Right hindlimb (tissue), 1 donor: ENCODE measurements at places on chromosomes 5 and 9.

GRCh38 chr9:114225561-114226212 is 70.3 kb downstream of the COL27A1 start:
- DNase-seq = peak; percentile 69

DNA sequence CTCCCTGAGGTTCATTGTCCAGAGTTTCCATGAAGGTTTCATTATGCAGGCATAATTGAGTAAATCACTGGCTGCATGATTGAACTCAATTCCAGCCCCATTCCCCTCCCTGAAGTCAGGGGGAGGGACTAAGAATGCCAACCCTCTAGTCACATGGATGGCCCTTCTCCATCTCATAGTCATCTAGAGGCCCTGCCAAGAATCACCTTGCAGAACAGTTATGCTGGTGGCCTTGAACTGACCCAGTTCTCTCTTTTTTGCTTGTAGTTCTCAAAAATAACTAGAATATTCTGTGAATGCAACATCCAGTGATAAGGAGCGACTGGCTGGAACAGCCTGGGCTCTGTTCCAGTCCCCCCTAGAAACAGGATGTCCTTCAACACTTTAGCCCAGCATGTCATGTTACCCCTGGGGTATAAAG is 31.7 kb downstream of the SLC35A4 start:
- DNase-seq = no peak

DNA sequence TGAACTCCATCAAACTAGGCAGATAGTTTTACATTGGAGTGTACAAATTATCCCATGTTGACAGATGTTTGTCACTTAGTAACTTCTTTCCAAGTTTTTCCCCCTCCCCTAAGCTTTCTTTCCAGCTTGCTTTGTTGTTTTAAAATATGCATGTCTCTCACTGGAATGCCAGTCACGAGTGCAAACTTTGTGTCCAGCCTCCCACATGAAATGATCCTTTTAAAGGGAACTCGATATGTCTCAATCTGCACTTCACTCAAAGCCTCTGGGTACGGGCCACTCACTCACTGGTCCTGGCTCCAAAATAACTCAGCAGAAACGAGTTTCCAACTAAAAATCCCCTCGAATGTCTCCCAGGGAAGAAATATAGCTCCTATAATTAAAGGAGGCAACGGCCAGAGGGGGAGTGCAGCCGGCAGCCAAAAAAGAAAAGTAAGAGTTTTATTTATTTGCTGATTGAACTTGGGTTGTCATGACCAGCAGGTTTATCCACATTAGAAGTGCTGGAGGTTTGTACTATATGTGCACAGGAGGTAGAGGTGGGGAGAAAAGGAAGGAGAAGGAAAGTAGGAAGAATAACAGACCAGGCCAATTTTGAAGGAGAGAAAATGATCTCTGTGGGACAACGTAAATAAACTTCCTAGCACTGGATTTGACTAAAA is 17.5 kb downstream of the NR2F1 start:
- no peak for DNase-seq

GRCh38 chr9:32423371-32423770 is 38.9 kb downstream of the ACO1 start:
- DNase-seq = no peak

DNA sequence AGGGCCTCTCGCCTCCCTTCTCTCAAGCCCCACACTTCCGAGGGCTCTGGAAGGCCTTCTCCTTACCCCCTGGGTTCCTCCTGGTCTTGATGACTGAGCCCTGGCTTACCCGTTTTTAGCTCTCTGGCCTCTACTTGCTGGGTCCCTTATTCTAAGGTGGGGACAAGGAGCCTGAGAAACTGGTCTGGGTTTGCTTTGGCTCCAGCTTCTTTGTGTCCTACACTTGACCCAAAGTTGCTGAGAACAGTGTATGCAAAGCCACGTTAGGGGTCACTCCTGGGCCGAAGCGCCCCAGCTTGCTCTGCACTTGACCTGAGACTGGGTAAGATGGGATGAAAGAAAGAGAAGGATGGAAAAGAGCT is 788 bp downstream of the ZNF346 start:
- DNase-seq = no peak

GRCh38 chr5:77841616-77842015 is 65.5 kb upstream of the TBCA start:
- DNase-seq = no peak

DNA sequence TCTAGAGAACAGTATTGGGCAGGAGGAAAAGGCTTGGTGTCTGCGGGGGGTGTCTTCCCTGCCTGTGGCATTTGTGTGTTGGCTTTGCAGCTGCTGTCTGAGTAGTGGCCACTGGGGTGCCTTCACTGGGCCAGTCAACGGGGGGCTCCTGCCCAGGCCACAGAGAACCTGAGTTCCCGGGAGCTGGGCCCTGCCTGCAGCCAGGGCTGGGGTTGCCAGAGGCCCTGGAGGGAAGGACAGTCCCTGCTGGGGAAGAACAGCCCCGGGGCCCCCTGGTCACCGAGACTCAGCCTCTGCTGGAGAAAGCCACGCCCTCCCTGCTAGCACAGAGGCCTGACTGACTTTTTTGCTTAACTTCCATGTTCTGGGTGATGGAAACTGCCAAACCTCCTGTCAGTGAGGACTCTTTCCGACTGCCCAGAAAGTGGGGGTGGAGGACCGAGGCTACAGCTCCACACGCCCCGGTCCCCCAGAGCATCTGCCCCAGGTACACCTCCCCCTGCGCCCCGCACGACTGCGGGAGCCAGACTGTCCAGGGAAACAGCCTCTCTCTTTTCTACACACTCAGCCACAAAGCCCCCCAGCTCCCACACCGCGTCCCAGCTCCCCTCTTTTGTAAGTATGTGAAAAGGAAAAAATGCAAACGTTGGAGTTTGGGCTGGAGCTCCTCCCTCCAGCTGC is 133.4 kb downstream of the DAB2IP start:
- DNase-seq = peak; percentile 44

- DNase-seq = no peak
Observed at GRCh38 chr9:108766626-108767161, 89.1 kb downstream of the ACTL7B start.

DNA sequence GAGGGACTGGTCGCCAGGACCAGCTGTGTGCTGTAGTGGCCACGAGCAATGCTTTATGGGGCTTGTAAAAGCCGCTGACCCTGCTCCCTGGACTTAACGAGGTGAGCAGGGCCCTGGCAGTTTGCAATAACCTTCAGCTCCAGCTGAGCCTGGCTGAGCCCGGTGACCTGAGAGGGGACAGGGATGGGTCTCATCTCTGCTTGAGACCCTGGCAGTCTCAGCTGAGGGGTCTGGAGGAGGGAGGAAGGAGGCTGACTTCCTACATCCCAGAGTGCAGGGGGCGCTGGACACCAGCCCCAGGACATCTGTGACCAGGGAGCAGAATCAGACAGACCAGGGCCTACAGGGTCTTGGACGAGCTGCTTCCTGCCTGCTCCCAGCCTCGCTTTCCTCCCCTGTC is 277.5 kb upstream of the MVB12B start:
- DNase-seq = no peak

- DNase-seq = no peak
Observed at GRCh38 chr5:72152545-72152944, 45.3 kb downstream of the MAP1B start.

GRCh38 chr9:93287189-93287552 is 103.2 kb downstream of the WNK2 start:
- no peak for DNase-seq
